ENCODE measurements at places on chromosomes 4 and X.

DNA sequence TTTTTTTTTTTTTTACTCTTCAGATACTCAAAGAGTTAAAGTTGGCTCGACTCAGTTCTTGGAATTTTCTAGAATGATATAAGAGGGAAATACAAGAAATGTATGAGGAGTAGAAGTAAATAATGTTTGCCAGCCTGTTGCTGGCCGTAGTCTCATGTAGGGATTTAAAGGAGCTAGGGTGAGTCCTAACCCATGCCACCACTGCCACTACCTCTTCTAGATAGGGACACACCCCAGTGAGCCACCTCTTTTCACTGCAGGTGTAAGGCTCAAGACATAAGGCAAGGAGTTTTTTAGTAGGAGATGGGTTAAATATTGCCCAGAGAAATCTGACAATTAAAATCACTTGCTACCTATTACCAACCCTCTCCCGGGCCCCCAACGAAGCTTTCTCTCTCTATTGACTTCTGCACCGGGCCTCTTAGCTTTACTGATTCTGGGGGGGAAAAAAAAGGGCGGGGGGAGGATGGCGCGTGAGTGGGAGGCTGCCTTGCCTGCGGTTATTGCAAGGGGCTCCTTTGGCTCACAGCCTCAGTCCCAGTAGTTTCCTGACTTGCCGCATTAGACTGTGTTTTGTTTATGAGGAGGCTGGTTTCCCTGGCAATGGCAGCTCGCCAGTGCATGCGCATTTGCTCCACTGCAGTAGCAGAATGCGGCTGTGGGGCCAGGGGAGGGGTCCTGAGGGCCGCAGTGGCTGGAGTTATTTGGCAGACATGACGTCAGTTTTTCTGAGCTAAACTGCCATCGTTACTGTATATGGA lies 3.0 kb downstream of the LINC00632 start:
- DNase-seq: no peak

DNA sequence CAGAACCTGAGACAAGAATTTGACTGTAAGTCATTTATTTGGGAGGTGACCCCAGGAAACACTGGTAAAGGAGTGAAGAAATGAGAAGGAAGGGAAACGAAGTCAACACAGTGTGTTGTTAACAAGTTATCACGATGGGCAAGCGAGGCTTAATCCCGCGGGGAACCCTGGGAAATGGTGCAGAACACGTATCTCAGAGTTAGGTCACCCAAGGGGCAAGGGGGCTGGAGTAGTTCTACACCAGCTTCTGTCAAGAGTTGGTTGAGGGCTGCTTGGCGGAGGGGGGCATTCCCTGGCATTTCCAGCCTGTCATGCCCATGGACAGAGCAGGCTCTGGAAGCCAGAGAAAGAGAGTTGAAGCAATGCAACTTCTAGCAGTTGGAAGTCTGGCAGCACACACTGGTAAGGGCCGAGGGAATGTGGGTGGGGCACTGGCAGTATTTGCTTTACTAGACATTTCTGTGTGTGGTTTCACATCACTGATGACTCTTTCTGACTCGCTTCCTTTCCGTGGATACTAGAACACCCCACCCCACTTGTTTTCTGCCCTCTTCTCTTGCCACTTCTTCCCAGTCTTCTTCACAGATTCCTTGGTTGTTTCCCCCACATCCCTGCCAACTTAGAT lies 52.2 kb upstream of the ADGRG2 start:
- peak; percentile 1 for DNase-seq

GRCh38 chr4:89295415-89295927 lies 12.1 kb downstream of the GPRIN3 start:
- no peak for DNase-seq

GRCh38 chr4:76854858-76855257 lies 43.1 kb downstream of the SOWAHB start:
- DNase-seq: no peak

- no peak for DNase-seq
Observed at GRCh38 chr4:177519481-177520260, 77.4 kb upstream of the AGA start.

DNA sequence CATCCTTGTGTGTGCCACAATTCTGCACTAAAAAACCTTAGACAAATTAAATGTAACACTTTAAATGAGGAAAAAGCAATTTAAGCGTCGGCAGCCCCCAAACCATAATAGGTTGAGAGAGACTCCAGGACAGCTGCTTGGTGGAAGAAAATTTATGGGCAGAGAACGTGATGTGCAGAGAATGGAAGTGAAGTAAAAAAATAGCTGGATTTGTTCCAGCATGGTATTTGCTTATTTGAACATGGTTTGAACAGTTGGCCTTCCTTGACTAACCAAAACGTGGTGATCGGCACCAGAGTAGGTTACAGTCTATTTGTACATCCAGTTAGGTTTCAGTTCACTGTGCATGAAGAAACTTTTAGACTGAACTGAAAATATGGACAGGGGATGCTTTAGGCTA lies 343.0 kb upstream of the CPEB2 start:
- no peak for DNase-seq

DNA sequence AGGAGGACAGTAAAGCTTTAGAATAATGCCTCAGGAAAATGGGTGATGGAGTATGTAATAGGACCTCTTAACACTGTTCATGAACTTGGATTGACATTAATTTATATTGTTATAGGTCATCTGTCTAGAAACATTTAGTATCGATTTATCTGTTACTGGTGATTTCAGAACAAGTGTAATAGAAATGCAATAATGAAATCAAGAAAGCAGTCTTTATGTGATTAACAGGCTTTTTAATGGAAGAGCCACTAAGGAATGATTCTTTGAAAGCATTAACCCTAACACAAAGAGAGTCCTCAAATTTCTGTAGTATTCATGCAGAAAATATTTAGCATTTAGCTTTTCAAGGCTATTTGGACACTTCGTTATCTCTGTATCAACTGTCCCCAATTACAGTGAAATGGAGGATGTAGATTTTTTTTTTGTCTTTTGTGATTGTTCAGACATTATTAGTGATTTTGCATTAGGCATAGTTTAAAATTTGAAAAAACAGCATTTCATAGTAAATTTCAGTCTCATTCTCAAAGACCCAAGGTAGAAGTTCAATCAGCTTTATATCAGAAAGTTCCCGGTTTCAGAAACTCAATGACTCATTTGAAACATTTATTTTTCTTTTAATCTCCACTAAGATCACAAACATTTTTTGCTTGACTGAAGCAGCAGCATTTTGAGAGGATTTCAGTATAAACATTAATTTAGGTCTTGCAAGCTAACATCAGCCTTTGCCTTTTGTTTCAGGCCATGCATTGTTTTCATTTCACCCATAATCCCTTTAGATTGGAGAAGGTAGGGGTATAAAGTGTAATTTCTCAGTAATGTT lies 56.3 kb downstream of the AGTR2 start:
- no peak for DNase-seq

DNA sequence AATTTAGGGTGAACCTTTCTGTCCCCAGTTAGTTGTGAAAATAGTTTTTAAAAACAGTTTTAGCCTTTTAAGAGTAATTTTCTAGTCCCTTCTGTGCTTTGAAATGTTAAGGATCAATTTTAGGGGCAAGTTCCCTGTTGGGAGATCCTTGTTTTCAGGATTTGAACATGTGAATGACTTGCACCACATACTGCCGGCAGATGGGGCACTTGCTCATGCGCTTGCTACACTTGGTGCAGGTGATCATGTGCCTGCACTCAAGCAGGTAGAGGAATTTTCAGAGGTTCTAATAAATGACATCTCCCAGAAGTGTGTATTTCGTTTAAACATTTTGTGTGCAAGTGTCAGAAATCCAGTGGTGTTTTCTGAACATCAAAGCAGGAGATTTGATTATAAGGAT lies 195.9 kb downstream of the CHM start:
- DNase-seq: no peak

- no peak for DNase-seq
Observed at GRCh38 chrX:17226736-17227135, 148.3 kb upstream of the NHS start.

- DNase-seq: no peak
Observed at GRCh38 chr4:56250776-56251175, 136.5 kb downstream of the AASDH start.

- no peak for DNase-seq
Observed at GRCh38 chr4:173590697-173591096, 60.7 kb upstream of the HAND2 start.

DNA sequence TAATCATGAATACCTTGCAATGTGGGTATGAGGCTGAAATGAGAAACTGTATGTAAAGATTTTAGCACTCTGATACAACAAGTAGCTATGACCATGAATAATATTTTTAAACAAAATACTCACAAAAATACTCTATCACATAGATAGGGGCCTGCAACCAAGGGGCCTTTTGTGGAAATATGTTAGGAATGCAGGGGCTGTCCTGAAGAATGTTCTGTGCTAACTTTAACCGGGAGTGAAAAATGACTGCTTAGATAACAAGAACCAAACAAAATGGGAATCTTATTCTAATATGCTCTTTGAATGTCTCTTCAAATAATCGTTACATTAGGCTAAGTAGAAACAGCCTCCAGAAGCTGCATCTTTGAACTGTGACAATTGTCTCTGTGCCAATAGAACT lies 37.9 kb upstream of the GYPA start:
- no peak for DNase-seq

- no peak for DNase-seq
Observed at GRCh38 chrX:128769495-128769894, 717.3 kb upstream of the ACTRT1 start.

DNA sequence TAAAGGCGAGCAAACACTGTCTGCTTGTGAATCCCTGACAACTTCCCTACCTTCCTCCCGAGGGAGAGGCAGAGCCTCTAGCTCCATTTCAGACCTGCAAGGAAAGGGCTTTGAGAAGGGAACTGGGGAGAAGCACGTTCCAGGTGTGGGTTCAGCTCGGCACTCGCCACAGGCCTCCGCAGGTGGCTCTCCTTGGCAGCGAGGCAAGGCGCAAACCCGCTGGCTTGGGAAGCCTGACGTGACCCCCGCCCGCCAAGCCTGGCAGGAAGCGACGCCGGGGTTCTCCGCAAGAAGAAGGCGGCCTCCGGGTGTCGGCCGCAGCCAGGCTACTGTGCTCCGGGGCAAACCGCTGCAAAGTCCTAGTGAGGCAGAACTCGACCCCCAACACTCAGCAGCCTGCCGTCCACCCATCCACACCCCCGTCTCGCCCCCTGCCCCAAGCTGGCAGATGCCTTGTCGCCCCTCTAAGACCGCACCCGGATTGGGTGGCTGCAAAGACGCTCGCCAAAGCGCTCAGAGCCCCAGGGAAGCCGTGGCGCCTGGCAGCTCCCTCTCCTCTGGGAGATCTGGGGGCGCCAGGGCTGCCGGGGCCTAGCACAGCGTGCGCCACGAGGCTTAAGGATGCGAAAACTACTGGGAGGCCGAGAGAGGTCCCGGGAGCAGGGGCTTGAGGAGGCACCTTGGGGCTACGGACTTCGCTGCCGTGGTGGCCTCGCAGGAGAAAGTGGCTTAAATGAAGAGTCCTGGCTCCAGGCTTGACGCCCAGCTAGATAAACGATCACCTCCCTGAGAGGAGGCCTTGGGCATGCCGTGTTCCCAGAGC lies 21.8 kb downstream of the NKX3-2 start:
- no peak for DNase-seq

GRCh38 chr4:7425591-7426468 lies 8.9 kb downstream of the PSAPL1 start:
- no peak for DNase-seq

DNA sequence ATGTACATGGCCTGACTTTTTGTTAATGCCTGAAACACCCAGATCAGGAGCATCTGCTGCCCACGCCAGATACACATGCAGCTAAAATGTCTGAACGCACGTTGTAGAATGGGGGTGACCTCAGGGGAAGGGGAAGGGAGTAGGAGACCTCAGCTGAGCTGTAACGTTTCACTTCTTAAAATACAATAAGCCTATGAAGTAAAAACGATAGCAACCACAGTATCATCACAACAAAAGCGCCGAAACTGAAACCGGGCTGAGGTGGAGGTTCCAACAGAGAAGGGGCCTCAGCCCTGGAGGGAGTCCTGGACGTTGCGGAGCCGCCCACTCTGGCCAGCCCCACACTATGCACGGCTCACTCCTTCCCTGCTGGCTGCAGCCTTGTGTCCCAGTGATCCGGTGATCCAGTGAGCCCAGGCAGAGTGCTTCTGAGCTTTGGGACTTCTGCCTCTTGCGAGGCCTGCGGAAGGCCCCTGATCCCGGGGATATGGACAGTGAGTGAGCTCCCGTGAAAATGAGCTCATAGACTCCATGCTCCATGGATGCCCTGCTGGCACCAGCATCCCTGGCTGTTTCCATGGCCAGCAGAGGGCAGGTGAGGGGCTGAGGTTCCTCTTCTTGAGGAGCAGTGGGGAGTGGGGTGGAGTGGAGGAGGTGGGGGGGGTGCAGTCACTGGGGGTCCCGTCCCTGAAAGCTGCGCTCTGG lies 52.0 kb downstream of the HMX1 start:
- DNase-seq: no peak

- no peak for DNase-seq
Observed at GRCh38 chr4:8817813-8818062, 53.9 kb downstream of the HMX1 start.

Measured in GM04503 (cell line).